ENCODE measurements at places on chromosomes 7 and 10. TPM values are rescaled to one million over a fixed set of nuclear protein-coding genes. Genes with fewer than 3 reads are reported as not detected.

DNA sequence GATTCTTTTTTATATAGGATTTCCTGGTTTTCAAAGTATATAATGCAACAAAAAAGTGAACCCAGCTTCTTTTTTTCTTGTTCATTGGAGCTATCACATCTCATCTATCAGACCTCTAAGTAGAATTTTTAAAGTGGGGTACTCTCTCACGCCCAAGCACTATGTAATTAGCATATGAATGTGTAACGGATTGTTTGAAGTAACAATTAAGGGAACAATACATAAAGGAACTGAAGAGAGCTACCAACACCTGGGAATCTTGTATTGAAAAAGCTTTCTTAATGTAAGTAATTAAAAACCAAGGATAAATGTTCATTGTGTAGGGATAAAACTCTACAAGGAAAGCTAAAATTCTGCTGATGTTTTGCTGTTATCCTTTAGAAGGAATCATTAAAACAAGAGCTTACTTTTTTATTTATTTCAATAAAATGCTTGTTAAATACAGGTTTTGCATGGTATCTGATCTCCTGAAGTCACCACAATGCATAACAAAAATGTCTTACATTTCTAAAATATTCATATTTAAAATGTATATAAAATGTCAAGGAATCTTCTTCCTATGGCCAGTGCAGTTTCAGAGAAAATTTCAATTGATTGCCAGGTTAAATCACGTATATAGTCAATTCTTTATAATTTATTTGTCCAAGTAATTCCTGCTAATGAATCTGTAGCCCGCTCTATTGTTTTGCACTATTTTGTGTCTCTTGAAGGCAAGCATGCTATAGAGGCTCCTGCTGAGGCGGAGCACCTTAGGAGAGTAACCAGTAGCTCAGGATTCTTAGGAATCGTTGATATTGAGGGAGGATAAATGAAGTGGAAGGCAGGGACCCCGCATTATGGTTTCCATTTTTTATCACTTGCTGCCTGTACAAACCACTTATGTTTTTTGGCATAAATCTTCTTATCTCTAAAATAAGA is 51.6 kb downstream of the PTPRZ1 start:
- no peak for DNase-seq

DNA sequence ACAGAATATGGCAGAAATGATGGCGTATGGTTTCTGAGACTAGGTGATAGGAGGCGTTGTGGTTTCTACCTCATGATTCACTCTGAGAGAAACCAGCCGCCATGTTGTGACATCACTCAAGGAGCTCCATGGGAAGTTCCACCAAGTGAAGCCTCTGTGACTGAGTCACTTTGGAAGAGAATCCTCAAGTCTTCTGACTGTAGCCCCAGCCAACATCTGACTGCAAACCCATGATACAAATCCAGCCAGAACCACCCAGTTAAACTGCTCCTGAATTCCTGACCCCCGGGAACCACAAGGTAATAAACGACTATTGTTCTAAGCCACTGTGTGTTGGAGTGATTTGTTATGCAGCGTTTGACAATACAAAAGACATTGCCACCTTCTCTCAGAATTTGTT is 91.1 kb upstream of the CARD11 start:
- DNase-seq, result no peak

DNA sequence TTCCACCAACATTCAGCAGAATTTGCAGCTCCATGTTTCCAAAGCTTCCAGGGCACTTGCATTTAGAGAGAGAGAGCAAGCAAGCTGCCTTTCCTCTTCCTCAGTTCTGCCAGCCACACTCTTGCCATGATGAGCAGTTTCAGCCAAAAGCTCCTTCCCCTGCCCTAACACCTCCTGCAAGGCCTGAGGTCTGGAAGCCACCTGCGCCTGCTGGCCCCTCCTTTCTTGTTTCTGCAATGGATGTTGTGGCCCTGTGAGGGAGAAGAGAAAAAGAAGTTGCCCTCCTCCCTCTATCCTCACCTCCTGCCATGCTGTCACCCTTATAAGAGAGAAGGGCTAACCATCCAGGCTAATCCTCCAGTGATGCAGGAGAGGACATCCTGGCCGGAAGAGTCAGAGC is 48.7 kb downstream of the IKZF1 start:
- DNase-seq, result no peak

Gene FGL2
- total RNA-seq, result not detected

- DNase-seq, result no peak
Measured at GRCh38 chr7:18936265-18936664, 181.2 kb downstream of the TWIST1 start.

DNA sequence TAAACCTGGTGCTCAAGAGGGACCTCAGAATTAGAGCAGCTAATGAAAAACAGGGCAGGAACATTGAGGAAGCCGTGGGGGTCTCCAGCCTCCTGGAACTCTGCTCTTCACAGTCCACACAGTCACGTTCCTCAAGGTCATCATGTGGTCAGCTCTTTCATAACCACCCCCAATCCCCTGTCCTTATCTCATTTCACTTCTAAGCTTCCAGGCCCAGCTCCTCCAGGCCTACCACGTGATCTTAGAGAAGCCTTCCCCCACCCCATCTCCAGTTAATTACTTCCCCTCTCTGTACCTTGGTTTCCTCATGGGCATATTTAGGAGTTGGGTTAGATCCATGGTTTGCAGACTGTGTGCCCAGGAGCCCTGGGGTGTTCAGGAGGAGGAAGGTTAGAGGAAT is 106.4 kb upstream of the TCF7L2 start:
- no peak for DNase-seq

GRCh38 chr10:122143238-122143841 is 127.8 kb upstream of the BTBD16 start:
- DNase-seq, result no peak

DNA sequence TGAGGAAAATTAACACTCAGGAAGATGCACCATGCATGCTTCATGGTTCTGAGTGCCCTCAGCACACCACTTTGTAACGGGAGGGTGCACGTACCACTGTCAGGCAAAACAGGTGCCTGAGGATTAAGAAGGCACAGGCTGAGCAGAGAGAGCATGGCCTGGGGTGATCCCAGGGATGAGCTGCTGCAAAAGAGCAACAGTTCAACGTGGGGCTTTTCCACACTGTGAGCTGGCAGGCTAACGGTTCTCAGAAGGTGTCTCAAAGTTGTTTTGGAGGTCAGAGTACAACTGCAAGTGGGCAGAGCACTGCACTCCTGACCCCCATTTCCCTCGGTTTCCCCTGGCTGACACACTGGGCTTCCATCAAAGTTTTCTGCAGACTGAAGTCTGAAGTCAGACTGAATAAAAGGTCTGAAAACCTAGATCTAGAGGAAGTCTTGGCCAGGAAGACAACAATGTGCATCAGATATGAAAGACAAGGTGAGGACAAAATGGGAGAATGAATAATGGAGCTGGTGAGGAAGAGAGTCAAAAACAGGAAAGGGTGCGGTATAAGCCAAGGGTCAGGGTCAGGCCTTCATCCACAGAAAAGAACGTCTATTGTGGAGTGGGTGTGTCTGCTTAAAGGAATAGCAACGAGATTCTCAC is 20.5 kb downstream of the ZNF438 start:
- no peak for DNase-seq

Gene CCT6A
- 229 TPM for total RNA-seq

Measured in neural crest cell (in vitro differentiated cells).